ENCODE measurements at places on chromosomes 2 and 18.

- peak; percentile 91 for DNase-seq
Measured at GRCh38 chr18:36153203-36153602, 23.5 kb downstream of the ELP2 start.

DNA sequence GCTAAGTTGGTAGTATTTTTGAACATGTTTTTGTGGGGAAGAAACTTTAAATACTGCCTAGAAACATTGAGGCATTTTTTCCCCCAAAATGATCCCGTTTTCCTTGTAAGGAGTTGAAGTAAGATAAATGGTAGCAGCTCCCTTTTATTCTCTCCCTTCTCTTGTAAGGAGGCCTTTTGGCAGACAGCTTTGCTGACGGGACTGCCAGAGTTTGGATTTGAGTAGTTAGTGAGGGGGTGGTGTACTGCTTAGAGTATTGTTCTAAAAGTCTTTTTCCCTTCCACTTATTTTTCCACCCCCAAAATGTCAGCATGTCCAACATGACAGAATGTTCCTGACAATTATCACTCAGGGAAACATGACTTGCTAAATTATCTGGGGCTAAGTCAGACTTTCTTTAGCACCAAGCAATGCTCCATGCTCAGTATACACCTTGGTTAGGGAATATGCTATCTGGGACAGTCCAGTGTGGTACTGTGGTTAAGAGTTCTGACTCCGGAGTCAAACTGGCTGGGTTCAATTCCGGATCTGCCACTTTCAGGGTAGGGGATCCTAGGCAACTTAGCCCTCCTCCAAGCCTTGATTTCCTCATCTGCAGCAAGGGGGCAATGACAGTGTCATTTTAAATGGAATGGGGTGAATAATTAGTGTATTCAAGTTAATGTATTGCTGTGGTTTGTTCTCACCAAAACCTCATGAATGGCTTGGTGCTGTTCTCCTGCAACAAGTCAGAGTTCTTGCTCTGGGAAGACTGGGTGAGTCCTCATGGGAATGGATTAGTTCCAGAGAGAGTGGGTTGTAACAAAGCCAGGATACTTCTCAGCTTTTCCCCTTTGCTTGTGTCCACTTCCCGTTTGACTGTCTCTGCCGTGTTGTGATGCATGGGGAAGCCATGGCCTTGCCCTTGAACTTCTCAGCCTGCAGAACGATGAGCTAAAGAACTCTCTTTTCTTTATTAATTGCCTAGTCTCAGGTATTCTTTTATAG, 116.2 kb downstream of the TANC1 start:
- no peak for DNase-seq

- DNase-seq = no peak
Measured at GRCh38 chr2:73561422-73561821, 80.8 kb downstream of the NAT8 start.

DNA sequence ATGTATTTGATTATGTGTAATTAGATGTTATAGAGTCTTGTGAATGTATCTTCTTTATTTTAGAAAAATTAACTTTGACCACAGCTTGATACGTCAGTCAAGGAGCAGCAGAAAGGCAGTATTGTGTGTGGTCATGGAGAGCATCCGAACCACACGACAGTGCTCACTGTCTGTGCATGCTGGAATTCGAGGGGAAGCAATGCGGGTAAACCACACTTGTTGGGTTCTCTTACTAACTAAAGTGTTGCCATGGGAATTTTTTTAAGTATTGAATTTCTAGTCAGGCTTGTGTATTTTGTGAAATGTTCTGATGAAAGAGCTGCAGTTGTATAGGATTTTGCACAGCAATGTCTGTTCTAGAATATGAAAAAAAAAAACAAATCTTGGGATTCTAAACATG, 4.8 kb downstream of the PJVK start:
- no peak for DNase-seq

GRCh38 chr2:12006850-12007249, 260.4 kb downstream of the LPIN1 start:
- peak; percentile 44 for DNase-seq

DNA sequence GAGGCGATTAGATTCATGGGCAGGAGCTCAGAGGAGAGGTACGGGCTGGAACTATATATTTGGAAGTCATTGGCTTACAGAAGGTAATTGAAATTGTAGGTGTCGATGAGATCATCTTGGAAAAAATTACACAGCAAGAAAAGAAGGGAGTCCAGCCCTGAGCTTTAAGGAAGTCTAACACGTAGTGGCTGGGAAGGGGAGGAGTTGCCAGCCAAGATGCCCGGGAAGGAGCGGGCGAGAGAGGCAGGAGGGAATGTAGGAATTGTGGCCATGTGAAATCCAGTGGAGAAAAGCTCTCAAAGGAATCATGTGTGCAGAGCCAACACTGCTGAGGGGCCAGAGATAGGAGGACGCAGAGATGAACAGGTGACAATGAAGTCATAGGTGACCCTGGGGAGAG, 25.6 kb upstream of the SCYGR1 start:
- no peak for DNase-seq

- no peak for DNase-seq
Measured at GRCh38 chr2:54336136-54336976, 80.3 kb upstream of the TSPYL6 start.

- peak; percentile 64 for DNase-seq
Measured at GRCh38 chr18:46278481-46279465, 174.6 kb downstream of the HAUS1 start.

- no peak for DNase-seq
Measured at GRCh38 chr18:59801576-59801975, 98.2 kb upstream of the PMAIP1 start.

DNA sequence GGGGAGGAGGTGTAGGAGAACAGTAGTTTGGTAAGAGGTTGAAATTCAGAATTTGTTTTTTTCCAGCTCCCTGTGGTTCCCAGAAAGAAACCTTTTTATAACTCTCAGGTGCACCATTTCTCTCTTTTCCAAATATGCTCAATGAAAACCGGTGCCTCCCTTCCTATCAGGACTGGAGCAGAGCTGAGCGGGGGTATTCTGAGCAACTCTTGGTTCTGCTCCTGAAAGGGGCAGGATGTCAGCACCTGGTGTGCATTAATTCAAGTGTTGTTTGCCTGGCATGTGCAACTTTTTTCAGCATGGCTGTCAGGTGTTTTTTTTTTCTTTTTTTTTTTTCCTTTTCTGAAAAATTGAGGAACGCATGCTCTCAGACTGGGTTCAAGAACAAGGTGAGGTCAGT, 74.1 kb downstream of the MAPK4 start:
- no peak for DNase-seq

DNA sequence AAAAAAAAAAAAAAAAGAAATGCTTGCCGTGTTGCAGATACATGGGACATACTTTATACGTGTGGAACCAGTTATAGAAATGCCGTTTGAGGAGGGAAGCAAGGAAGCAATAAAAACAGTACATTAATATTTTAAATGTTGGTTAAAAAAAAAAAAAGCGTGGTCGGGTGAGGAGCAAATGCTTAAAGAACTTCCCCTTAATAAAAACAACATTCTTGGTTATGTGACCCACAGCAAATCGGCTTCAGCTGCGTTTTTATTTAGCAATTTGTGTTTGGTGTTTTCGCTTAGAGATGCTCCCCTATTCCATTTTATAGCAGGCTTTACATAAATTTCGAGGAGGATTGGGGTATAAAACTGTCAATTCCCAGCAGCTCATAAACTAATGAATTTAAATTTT, 223.6 kb downstream of the LRRTM1 start:
- no peak for DNase-seq

- DNase-seq = no peak
Measured at GRCh38 chr2:208392300-208392699, 14.3 kb upstream of the PTH2R start.

DNA sequence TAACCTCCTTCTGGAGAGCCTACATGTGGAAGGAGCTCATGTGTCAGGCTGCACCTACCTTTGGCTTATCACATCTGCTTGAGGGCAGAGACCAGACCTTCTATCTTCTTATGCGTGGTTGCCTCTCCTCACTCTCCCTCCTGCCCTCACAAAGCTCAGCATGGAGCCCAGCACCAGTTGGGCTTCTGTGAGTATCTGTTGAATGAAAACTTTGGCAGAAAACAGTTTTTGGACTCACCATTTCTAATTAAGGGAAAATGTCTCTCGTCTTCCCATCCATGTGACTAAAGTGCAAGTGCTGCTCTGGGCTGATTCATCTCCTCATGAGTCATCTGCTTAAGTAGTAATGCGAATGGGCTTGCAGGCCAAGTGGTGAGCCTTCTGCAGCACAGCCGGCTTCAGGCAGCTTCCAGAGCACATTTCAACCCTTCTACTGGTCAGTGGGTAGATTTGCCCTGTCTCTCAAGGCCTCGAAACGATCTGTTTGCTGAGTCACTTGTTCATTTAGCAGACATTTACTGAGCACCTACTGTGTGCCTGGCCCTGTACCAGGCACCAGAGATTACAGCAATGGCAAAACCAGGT, 102.6 kb downstream of the VSNL1 start:
- peak; percentile 85 for DNase-seq

- no peak for DNase-seq
Measured at GRCh38 chr18:12637393-12637792, 20.5 kb downstream of the SPIRE1 start.

- no peak for DNase-seq
Measured at GRCh38 chr2:165647409-165647808, 146.6 kb downstream of the GALNT3 start.

DNA sequence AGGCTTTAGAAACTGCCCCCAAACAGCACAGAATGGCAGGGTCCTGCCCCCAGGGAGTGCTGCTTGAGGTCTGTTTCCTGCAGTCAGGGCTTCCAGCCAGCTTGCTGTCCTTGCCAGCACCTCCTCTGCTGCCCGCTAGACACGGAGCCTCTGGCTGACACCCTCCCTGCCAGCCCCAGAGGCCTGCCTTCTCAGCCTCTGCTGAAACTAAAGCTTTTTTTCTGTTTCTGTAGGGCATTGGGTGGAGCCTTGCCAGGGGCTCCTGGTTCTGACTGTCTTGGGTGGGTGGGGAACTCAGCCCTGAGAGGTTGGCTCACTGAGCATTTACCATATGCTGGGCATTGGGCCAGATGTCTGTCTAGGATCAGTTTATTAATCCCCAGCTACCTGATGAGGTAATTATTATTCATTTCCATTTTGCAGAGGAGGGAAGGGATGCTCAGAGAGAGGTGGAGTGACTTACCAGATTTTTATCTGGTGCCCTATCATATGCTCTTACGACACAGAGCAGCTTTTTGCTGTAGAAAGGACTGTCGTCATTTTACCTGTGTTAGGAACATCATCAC, 35.4 kb downstream of the INPP4A start:
- peak; percentile 35 for DNase-seq

DNA sequence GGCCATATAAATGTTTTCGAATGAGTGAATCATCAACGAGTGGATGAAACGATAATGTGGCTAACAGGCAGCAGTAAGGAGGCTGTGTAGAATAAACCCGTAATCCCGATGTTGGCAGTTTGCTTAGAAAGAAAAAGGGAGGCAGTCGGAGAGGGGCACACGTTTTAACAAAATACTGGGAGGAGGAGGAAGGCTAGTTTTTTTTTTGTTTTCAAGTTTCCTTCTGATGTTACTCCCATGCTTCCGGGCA, 476 bp upstream of the MSH2 start:
- no peak for DNase-seq

GRCh38 chr2:74893332-74893731, 59.4 kb downstream of the HK2 start:
- peak; percentile 66 for DNase-seq

- DNase-seq = no peak
Measured at GRCh38 chr18:58501066-58501896, 127.6 kb downstream of the ALPK2 start.

DNA sequence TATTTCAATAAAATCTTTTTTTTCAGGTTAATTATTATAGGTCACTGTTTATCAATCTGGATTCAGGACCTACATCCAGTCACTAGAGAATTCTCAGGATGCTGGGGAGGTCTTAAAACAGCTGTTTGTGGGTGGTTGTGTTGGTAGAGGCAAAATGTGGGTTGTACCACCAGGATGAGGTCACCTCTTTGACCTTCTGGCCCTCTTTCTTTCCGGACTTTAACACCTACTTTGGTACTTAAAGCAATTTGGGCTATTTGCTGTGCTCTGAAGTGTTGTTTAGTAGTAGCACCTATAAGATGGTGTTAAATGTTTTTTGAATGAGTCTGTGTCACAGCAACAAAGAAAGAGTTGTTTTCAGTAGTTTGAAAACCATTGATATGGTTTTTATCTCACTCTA, 14.6 kb downstream of the EML4 start:
- no peak for DNase-seq

- no peak for DNase-seq
Measured at GRCh38 chr2:167104691-167105090, 216.4 kb downstream of the XIRP2 start.

GRCh38 chr2:11505652-11506610, 27.9 kb upstream of the GREB1 start:
- DNase-seq = peak; percentile 35

- peak; percentile 38 for DNase-seq
Measured at GRCh38 chr2:63614983-63615945, 26.5 kb downstream of the MDH1 start.

DNA sequence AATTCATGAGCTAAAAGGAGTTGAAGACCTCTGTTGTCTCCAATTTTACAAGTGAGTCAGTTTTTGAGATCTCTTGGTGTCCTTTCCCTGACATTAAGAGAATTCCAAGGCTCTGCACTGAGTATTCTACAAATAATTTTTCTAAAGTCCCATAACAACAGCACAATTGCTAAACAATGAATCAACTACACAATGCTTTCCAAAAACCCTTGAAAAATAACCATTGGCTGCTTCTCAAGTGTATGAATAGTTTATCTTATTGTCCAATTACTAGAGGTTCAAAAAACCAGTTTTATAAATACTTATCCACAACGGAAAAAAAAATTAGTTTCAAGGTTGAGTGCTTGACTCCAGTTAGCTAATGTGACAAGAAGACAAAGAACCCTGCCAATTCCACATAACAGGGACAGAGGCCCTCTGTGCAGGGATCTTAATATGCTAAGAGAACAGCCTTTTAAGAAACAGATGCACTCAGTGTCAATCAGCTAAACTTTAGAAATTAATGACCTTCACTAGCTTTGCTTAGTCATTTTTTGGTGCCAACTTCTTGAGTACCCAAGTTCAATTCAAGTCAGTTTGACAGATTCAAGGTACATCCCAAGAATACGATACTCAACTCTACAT, 266.6 kb upstream of the CYP26B1 start:
- no peak for DNase-seq

DNA sequence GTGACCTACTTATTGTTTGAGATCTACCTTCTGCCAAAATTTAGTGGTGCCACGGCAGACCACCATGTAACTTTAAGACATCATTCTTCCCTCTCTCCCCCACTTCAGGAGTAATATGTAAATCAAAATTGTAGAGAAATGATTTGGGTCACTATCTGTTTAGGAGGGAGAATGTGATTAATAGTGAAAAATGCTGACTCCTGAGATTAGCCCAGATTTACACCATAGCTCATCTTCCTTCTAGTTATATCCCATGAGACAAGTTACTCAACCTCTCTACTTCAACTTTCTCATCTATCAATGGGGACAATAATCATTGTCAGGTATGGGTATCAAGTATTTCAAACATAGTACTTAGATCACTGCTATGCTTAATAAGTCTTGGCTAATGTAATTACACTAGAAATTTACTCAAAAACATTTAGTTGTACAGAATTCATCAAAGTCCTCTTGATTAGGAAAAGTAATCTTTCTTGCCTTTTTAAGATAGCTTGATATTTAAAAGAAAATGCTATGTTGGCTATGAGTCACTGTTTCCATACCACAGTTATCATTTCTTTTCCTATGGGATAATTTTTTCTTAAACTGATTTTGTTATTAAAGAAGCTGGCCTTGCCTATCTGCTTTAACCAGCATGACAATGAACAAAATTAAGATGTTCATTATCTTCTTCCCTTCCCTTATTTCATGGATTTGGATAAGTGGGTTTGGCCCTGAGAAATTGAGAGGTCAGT, 1038.9 kb upstream of the ZEB2 start:
- no peak for DNase-seq
